RPMI8226 (cell line): ENCODE measurements at places on chromosomes 3 and 15.
A peak's percentile ranks its signal among the peaks of the same experiment; 100 is the strongest.

DNA sequence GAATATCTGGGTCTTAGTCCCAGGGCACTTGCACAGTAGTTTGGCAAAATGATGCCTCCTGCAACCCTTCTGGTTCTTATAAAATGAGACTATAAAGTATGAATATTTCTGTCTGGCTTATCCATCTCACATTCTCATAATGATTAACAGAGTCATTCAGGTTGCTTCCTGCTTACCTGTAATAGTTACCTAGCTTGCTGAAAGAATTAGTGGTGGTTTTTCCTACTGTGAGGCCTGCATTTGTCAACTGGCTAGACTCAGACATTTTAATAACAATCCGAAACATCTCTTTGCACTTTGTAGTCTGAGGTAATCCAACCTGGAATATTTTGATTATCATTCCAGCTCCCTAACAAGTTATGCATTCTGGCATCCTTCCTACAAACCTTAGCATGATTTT lies 75.6 kb upstream of the POU1F1 start:
- DNase-seq, result no peak

DNA sequence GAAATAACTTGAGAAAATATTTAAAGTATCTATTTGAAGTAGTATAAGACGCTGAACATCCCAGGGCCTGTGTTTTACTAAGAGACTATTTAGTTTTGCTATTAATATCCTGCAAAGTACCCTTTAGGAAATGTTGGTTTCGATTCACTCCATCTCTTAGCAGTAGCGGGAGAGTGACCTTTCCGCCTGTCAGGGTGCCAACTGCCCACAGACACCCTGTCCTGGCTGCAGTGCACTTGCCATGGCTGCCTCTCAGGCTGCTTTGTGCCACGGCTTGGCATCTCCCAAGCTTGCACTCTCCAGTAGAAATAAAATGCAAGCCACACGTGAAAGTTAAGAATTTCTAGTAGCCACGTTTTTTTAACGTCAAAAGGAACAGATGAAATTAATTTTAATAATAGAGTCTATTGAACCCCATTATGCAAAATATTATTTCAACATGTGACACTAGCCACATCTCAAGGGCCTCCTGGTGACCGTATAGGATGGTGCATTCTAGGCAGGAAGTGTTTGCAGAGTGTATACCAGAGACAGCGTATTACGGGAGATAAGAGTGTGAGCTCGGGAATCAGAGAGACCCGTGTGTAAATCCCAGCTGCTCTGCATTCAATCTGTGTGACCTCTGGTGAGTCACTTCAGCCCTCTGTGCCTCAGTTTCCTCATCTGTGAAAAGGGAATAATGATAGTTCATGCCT lies 19.8 kb downstream of the ADAMTS9 start:
- peak; percentile 7 for DNase-seq

- no peak for DNase-seq
Measured at GRCh38 chr3:57646723-57647122, 46.2 kb downstream of the DENND6A start.

- DNase-seq, result no peak
Measured at GRCh38 chr3:67433109-67433508, 221.3 kb downstream of the SUCLG2 start.

DNA sequence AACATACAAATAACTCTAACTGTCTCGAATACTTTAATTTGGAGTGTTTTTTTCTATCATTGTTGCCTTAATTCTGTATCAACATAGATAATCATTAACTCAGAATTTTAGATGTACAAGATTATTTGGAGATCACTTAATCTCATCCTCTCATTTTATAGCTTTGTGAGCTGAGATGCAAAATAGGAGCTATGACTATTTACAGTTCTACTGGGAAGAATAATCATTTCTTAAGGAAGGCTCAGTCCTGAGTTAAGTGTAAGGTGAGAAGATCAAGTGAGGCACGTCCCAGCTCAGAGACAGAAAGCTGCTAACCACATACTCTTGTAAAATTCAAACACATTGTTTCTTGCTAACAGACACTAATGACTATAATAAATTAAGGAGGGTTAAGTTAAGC lies 66.2 kb downstream of the CCDC54 start:
- no peak for DNase-seq

GRCh38 chr3:59750391-59750790 lies 700.6 kb upstream of the CFAP20DC start:
- DNase-seq, result no peak

GRCh38 chr15:92421976-92422375 lies 28.3 kb downstream of the ST8SIA2 start:
- DNase-seq, result no peak

DNA sequence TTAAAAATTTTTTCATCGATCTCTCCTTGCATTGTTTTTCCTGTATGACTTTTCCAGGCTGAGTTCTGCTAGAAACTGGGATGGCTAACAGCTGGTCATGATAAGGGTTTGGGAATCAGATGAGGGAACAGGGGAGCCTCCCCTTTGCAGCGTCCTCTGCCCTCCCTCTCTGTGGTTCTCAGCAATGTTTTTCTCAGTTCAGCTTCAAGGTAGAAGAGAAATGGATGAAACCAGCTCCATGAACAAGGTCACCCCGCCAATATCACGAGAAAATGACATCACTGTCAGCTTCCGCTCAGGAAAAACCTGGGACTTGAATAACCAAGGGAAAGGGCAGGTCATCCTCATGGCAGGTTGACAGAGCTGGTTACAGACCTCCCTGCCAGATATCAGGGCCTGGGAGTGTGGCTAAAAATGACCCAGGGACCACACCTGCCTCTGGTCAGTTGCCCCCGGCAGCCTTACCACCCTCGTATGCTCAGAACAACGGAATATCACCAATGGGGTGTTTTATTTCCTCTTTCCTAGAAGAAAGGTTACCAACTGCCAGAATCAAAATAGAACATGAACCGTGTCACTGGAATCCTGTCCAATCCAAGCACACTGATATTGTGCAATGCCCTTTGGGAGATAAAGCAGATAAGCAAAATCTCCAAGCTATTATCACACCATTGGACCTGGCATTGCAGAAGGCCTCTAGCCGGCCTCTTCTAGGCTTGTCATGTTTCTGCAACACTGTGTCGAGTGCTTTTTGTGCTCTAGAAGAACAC lies 26.1 kb downstream of the LSM3 start:
- no peak for DNase-seq

- DNase-seq, result no peak
Measured at GRCh38 chr15:78263907-78264303, 457 bp upstream of the DNAJA4 start.

DNA sequence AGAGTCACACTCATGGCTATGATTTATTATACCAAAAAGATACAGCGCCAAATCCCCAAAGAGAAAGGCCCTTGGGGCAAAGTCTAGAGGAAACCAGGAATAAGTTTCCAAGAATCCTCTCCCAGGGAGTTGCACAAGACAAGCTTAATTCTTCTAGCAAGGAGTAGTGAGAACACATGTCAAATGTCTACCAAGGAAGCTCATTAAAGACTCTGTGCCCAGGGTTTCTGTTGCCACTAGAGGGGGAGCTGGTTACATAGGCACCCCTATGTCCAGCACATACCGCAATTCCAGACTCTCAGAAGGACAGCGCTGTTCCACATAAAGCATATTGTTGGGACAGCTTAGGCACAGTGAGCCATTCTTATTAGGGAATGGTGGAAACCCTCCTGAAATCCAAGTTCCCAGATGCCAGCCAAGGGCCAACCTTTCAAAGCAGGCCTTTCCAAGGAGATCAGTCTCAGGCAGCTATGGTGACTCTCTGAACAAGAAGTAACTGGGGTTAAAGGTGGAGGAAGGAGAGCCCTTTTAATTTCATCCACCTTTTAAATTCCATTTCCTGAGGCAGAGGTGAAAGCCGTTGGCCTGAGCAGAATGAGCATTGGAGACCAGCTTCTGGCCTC lies 194.2 kb downstream of the UACA start:
- DNase-seq, result peak; percentile 43

DNA sequence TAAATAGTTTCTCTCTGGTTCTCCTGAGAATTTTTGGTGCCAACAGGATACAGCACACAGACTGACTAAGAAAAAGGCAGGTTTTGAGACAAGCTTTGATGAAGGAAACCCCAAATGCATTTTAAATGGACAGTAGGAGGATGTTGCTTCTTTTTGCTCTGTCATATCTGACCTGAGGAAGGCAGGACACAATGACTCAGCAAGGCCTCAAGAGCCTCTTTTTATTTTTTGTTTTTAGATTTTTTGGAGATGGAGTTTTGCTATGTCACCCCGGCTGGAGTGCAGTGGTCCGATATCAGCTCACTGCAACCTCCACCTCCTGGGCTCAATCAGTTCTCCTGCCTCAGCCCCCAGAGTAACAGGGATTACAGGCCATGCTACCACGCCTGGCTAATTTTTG lies 16.9 kb upstream of the KNG1 start:
- DNase-seq, result no peak

GRCh38 chr3:183252973-183253527 lies at the start of gene B3GNT5:
TSS of gene B3GNT5 (plus strand) at chr3:183253253. CDS start at chr3:183269799, 16,546 bp downstream.
- DNase-seq, result no peak

DNA sequence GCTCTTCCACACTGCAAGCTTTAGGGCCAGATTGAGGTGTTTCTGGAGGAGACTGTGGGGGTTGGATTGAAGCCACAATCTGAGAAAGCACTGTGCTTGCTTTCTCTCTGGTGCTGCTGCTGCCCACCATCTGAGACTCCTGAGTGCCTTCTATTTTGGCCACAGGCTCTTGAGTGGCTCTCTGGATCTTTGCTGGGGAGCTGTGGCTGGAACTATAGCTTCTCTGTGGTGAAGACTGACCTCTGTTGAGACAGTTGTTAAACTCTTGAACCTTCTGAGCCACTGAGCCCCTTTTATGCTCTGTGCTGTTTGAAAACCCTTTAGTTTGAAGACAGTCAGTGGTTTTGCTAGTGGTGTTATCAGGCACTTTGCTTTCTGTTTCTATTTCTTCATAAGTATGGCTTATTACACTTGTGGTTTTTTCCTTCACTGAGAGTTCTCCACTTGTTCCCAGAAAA lies 108.7 kb upstream of the TSPAN3 start:
- peak; percentile 57 for DNase-seq

- no peak for DNase-seq
Measured at GRCh38 chr3:33658991-33659848, 58.8 kb downstream of the CLASP2 start.

GRCh38 chr15:65376767-65377104 lies 1.1 kb downstream of the IGDCC3 start:
- peak; percentile 30 for DNase-seq

DNA sequence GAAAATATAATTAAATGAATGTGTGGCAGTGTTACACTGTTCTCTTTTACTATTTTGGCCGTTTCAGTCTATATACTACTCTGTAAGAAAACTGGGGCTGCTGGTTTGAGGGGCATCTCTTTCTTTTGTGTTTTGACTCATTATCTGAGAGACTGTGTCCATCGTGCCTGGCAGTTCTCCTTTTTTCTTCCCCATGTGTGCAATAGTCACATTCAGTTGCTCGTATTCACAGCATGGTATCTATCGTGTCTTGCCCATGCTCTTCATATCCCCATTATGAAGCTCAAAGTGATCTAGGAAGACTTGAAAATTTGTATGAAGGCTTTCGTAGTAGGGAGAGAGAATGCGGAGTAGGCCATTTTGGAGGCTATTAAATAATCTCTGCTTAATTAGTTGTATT lies 29.8 kb upstream of the FAH start:
- no peak for DNase-seq

GRCh38 chr15:71538181-71538580 lies 272.2 kb upstream of the NR2E3 start:
- DNase-seq, result no peak

- no peak for DNase-seq
Measured at GRCh38 chr3:136802481-136802996, 16.4 kb upstream of the SLC35G2 start.

DNA sequence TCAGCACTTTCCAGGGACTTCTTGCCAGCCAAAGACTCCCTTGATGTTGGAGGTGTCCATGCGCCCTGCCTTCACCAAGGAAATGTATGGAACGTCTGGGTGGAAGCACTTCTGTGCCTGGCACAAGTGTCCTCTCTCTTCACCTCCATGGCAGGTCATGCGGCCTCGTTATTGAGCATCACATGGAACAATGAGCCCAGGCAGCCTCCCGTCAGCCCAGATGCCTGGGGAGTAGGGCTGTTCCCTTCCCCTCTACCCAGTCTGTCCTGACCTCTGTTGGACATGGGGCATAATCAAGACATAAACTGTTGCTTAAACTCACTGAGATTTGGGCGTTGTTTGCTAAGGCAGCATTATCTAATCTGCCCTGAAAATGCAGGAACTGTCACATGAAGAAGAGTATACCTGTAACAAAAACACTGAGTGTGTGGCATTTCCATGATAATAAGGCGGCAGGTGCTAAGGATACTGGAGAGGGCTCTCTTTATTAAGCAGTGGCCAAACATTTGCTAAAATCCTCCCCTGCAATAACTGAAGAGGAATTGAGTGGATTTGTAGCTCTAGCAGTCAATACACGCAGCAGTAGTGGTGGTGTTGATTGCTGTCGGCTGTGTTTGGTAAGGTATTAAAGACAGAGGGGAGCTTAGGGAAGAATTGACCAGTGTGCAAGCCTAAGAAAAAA lies 338.2 kb upstream of the ATP10A start:
- no peak for DNase-seq

GRCh38 chr15:66565741-66566144 lies at the start of gene LCTL:
TSS of gene LCTL (minus strand) at chr15:66565998. CDS start at chr15:66565365, 633 bp downstream.
- DNase-seq, result peak; percentile 53

DNA sequence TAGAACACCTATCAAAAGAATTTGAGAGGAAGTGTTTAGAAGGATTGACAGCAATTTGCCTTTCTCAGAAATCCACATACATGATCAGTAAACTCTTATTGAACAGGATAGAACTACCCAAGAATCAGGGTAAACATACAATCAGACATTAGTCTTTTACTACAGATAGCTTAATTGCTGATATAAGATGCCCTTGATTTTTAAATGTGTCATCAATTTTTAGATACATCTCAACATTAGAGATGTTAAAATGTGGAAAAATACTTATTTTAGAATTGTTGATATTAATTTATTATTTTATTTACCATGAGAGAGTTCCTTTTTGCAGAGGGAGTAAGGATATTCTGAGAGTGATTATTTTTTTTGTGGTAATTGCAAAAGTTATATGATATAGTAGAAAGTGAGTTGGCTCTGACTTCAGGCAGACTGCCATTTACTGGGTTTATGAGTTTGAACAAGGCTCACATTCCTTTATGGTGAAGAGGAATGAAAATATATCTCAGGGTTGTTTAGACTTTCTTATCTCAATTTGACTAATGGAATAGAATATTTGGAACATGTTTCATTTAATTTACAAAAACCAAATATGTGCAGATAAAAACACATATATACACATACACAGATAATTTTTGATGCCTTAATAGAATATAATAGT lies 302.8 kb upstream of the GOLIM4 start:
- DNase-seq, result no peak

- no peak for DNase-seq
Measured at GRCh38 chr15:96889734-96890480, 559.4 kb downstream of the NR2F2 start.
